ENCODE measurements at places on chromosomes 3 and 15.

DNA sequence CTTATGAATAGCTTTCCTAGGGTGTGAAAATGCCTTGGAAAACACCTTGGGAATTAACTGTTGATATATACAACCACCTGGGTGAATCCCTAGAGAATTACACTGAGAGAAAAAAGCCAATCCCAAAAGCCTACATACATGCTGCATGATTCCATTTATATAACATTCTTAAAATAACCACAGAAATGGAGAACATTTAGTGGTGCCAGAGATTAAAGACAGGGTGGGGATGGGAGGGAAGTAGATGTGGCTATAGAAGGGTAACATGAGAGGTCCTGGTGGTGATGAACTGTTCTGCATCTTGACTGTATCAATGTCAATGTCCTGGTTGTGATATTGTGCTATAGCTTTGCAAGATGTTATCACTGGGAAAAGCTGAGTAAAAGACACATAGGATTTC lies 291.0 kb downstream of the CLSTN2 start:
- no peak for DNase-seq

- no peak for DNase-seq
These were observed 25.4 kb downstream of the METTL6 start for GRCh38 chr3:15401936-15402335.

DNA sequence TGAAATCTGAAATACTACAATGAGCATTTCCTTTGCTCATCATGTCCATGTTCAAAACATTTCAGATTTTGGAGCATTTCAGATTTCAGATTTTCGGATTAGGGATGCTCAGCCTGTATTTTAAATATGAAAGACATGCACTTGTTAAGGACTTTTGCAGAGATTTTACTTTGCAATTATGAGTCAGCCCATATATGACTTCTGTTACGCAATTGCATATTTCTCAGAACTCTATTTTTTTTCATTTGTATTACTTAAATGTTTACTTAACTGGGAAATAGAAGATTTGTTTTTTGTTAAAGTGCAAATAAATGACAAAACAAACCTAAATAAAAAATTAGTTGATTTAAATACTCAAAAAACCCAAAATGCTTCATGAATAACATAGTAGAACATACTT lies 376.2 kb downstream of the ZBTB20 start:
- no peak for DNase-seq

GRCh38 chr15:41161336-41161735 lies 45.3 kb upstream of the INO80 start:
- no peak for DNase-seq

- DNase-seq: no peak
These were observed 32.8 kb downstream of the YEATS2 start for GRCh38 chr3:183730361-183730760.

- no peak for DNase-seq
These were observed 33.3 kb downstream of the SLC41A3 start for GRCh38 chr3:126050626-126051025.

DNA sequence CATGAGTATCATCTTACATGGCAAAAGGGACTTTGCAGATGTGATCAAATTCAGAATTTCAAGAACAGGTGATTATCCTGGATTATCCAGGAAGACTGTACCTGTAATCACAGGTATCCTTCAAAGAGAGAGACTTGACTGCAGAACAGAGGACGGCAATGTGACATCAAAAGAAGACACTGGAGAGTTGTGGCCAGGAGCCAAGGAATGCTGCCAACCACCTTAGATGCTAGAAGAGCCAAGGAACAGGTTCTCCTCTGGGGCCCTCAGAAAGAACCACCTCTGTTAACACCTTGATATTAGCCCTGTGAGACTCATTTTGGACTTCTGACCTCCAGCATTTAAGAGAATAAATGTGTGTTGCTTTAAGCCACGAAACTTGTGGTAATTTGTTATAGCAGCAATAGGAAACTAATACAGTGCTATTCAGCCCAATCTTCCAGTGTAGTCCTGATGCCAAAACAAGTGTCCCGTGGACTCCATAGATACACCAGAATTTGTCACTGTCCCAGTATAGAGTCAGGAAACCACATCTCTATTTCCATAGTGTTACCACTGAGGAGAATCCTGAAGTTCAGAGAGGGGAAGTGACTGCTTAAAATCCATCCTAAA lies 330.6 kb upstream of the TLE3 start:
- DNase-seq: no peak

DNA sequence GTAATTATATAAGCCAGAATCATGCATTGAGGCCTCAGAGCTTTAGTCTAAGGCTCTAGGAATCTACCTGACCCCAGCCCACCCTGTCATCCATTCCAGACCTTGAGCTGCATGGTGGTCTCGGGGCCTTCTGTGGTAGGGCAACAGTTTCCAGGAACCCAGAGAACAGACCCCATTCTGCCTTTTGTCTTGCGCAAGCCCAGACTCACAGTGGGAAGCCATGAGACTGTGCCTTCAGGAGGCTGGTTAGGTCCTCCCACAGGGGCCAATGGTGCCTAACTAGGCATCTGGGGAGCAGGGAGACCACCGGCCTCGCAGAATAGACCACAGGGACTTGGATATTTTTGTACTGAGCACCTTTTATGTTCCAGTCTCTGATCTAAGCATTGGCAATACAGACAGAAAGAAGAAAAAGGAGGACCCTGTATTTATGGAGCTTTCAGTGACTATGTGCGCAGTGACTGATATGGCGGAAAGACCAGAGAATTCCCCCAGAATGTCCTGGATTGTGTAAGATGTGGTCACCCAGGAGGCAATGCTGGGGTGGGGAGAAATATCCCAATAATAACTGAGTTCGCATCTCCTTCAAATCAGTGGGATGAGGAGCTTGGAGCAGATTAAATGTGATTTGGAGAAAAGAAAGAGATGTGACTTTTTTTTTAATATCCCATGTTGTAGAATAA lies 40.1 kb downstream of the MCF2L2 start:
- DNase-seq: no peak

DNA sequence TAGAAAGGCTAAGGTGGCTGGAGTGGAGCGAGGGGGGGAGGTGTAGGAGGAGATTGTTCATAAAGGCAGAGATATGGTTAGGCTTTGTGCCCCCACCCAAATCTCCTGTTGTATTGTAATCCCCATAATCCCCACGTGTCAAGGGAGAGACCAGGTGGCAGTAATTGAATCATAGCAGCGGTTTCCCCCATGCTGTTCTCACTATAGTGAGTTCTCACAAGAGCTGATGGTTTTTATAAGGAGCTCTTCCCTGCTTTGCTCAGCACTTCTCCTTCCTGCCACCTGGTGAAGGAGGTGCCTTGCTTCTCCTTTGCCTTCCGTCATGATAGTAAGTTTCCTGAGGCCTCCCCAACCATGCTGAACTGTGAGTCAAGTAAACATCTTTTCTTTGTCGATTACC lies 64.7 kb upstream of the CFAP161 start:
- no peak for DNase-seq

GRCh38 chr3:100548053-100548452 lies 55.6 kb downstream of the TMEM45A start:
- peak; percentile 30 for DNase-seq

DNA sequence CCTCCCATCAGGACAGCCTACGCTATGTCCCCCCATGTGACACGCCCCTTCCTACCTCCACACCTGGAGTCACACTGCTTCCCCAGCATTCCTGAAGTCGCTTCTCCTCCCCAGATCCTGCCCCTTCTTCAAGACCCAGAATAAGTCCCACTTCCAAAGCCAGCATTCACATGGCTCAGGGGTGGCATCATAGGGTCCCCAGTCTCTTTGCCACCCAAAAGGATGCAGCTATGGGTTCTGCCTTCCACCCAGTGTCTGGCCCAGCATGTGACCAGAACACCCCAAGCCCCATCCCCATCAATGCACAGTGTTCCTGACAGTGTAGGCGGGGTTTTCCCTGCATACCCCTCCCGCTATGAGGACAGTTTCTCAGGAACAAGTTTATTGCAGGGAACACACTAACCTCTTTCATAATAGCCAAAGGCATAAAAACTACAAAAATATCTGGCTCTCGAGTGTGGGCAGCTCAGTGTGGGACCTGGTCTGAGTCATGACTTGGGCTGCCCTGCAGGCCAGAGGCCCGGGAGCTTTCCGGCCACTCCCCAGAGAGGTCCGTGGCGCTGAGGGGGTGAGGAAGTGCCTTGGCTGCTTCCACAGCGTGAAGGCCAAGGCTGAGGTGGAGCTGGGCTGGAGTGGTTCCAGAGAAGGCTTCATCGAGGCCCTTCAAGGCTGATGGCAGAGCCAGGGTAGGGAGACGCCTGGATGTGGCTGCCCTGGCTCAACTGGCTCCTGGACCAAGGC lies 5.8 kb downstream of the ISLR start:
- DNase-seq: no peak
